Activated T-cell treated with anti-CD3 and anti-CD28 coated beads, Interleukin-2, amount 50 U/mL, for 72 hours (primary cell): ENCODE measurements at places on chromosomes 5 and 9.

DNA sequence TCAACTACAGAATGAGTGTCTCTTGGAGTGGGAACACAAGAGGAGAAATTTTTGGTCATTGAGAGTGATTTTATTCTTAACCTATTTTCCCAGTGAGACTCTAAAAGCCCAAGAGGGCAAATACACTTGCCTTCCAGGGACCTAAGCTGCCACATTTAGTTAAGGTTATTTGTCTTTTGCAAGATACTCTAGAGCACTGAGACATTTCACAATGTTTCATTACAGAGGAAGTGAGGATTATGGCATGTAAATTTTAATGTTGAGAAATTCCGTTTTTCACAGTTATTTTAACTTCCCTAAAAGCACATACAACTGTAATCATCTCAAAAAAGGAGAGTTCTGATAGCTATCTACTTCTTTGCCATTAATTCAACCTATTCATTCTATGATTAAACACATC is 38.7 kb upstream of the RAB3C start:
- H3K36me3 ChIP-seq = no peaks in the 10 kb centered on the region
- H3K27ac ChIP-seq = no peak overlapping the region
- no peak for DNase-seq
- H3K4me1 ChIP-seq = no peaks in the 10 kb centered on the region
- H3K27me3 ChIP-seq = no peaks in the 10 kb centered on the region
- H3K4me3 ChIP-seq = no peak overlapping the region

DNA sequence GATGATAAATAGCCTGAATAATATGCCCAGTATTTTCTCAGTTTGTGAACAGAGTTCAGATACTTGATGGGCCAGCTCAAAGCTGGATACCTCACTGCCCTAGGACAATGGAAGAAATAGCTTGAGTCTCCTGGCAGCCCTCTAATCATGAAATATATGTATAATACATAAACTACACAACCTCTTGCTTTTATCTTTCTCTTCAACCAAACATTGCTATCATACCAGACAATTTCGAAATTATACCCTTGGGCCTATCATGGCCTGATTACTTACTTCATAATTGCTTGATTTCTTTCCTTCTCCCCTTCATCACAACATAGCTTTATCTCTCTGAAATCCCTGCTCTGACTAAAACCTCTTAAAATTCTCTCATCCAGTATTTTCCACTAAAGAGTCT is 1144.9 kb upstream of the C9orf72 start:
- DNase-seq = no peak
- H3K36me3 ChIP-seq = no peaks in the 10 kb centered on the region
- no peaks in the 10 kb centered on the region for H3K4me1 ChIP-seq
- no peaks in the 10 kb centered on the region for H3K27me3 ChIP-seq
- H3K4me3 ChIP-seq = no peak overlapping the region

DNA sequence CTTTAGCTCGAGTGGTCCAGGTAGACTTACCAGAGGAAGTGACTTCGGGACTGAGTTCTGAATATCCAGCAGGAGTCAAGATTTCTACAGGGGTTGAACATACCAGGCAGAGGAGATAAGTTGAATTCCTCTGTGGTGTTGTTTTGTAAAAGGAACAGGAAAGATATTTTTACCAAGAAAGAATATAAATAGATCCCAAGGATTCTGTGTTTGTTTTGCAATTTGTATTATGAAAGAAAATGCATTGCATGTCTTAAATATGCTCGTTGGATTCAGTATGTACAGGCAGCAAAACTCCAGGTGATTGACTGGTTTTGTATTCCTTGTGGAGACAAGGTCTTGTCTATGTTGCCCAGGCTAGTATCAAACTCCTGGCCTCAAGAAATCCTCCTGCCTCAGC is 197.8 kb downstream of the FRMD3 start:
- H3K4me3 ChIP-seq = no peak overlapping the region
- no peaks in the 10 kb centered on the region for H3K27me3 ChIP-seq
- no peak for DNase-seq
- no peaks in the 10 kb centered on the region for H3K4me1 ChIP-seq
- H3K36me3 ChIP-seq = no peaks in the 10 kb centered on the region
- no peak overlapping the region for H3K27ac ChIP-seq

GRCh38 chr9:69023650-69024049 is 9.7 kb upstream of the PRKACG start:
- H3K27ac ChIP-seq = no peak overlapping the region
- no peaks in the 10 kb centered on the region for H3K36me3 ChIP-seq
- peaks cover 25% of the 10 kb centered on the region for H3K4me1 ChIP-seq
- no peak overlapping the region for H3K4me3 ChIP-seq
- no peaks in the 10 kb centered on the region for H3K27me3 ChIP-seq

DNA sequence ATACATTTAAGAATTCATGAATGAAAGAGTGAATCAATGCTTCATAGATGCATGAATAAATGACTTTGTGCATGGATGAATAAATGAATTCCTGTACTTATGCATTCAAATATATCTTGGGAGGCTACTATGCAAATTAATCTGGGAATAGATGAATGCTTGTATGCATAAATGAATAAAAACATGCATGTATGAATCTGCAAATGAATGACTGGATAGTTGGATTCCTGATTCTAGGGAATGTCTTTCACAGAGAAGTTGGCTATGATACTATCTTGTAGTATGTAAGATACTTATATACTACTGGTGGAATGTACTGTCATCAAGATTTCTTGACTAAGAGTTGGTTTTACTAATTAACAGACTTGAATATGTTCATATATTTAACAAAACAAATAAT is 75.3 kb upstream of the ASTN2 start:
- H3K27me3 ChIP-seq = peaks cover 3% of the 10 kb centered on the region
- H3K4me3 ChIP-seq = no peak overlapping the region
- DNase-seq = no peak
- no peak overlapping the region for H3K27ac ChIP-seq

DNA sequence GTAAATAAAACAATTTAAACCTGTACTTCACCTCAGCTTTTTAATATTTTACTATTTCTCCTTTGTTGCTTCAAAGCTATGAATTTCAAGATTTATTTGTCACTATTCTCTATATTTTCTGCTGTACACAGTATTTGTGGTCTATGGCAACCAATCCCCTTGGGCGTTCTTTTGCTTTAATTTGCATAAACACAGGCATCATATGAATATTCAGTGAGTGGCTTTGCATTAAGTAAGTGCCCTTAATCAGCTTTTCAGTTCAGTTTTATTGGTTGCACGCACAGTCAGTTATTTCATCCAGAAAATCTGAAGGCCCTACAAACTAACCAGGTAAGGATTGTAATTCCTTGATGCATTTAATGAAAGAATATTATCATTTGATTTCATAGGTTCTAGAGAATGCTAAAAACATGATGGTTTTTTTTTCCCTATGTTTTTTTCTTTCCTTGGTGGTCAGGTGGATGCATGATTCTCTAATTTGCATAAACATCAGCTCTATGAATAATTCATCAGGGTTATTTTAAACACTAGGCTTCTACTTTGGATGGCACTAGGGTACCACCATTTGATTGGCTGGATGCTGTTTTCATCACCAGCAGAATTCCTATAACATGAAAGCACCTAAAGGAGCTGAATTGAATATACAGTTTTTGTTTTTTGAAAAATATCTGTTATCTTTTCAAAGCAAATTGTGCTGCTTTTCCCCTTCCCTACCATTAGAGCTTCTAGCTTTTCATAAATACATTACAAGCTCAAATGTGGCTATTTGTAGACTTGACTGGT is 249.2 kb upstream of the CCNH start:
- H3K36me3 ChIP-seq = no peaks in the 10 kb centered on the region
- no peaks in the 10 kb centered on the region for H3K4me1 ChIP-seq
- H3K27me3 ChIP-seq = no peaks in the 10 kb centered on the region
- no peak overlapping the region for H3K4me3 ChIP-seq

DNA sequence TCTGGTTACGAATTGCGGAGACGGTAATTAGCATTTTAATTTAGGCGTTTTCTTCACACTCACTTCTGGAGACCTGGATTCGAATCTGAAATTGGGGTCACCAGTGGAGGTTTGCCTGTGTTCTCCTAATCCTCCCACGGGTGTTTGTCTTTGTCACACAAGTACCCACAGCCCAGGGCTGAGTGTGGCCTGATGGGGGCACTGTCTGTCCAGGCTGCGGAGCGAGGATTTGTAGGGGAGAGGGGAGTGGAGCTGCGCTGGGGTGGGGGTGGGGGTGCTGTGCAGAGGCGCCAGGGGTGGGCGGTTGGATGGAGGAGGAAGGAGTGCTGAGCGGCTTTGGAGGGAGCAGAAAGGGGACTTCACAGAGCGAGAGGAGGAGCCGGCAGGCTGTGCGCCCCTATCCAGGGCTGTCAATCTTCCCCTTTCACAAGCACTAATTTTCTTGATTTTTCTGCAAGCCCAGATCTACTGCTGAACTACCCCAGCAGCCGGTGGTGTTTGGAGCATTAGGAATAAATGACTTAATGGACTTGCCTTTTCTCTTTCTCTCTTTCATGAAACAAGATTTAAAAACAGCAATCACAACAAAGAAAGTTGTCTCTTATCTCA is 53.1 kb downstream of the TSPAN17 start:
- DNase-seq = peak; percentile 15
- no peak overlapping the region for H3K27ac ChIP-seq
- no peak overlapping the region for H3K4me3 ChIP-seq
- no peaks in the 10 kb centered on the region for H3K4me1 ChIP-seq
- H3K27me3 ChIP-seq = peaks cover 60% of the 10 kb centered on the region
- H3K36me3 ChIP-seq = no peaks in the 10 kb centered on the region

GRCh38 chr5:134397196-134397595 is 14.5 kb downstream of the CDKN2AIPNL start:
- no peak overlapping the region for H3K4me3 ChIP-seq
- H3K27me3 ChIP-seq = no peaks in the 10 kb centered on the region
- no peak overlapping the region for H3K27ac ChIP-seq
- peaks cover 18% of the 10 kb centered on the region for H3K36me3 ChIP-seq
- H3K4me1 ChIP-seq = peaks cover 2% of the 10 kb centered on the region

DNA sequence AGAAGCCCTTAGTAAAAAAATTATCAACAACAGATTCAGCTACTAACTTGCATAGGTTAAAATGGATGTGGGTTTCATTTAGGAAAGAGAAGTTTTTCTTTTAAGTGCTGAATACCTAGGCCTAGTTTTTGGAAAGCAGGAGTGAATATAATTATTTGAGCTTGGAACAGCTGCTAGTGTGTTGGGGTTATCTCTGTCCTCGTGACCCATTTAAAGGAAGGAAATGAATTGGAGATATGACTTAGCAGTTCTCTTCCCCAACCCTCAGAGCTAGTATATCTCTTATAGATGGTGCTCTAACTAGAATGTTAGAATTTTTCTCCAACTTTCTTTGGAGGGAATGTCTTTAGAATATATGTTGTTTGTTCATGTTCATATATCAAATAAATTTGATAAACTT is 38.6 kb downstream of the ZNF366 start:
- H3K4me3 ChIP-seq = no peak overlapping the region
- H3K36me3 ChIP-seq = no peaks in the 10 kb centered on the region
- H3K27me3 ChIP-seq = peaks cover 50% of the 10 kb centered on the region

- no peak overlapping the region for H3K4me3 ChIP-seq
- DNase-seq = no peak
- H3K27ac ChIP-seq = no peak overlapping the region
- no peaks in the 10 kb centered on the region for H3K27me3 ChIP-seq
These were observed 48.5 kb downstream of the MACROH2A1 start for GRCh38 chr5:135350536-135350935.

- peak; percentile 89 for DNase-seq
- H3K4me1 ChIP-seq = peaks cover 52% of the 10 kb centered on the region
- H3K36me3 ChIP-seq = peaks cover 5% of the 10 kb centered on the region
- peak within 1 kb of the TSS; percentile 89 for H3K27ac ChIP-seq
- peak within 1 kb of the TSS; percentile 97 for H3K4me3 ChIP-seq
These were observed at the start of the genes GBA2 and RGP1 for GRCh38 chr9:35748858-35749514. TSS of gene GBA2 (minus strand) at chr9:35749228. CDS start at chr9:35748704, 524 bp downstream. TSS of gene RGP1 (plus strand) at chr9:35749287. CDS start at chr9:35749756, 469 bp downstream.

- no peaks in the 10 kb centered on the region for H3K4me1 ChIP-seq
- H3K27me3 ChIP-seq = no peaks in the 10 kb centered on the region
- H3K4me3 ChIP-seq = no peak overlapping the region
- no peaks in the 10 kb centered on the region for H3K36me3 ChIP-seq
These were observed 346.5 kb upstream of the ADAMTSL1 start for GRCh38 chr9:18127499-18127875.

GRCh38 chr9:73741316-73741715 is 589.7 kb downstream of the ANXA1 start:
- no peak overlapping the region for H3K27ac ChIP-seq
- no peaks in the 10 kb centered on the region for H3K27me3 ChIP-seq
- no peak overlapping the region for H3K4me3 ChIP-seq
- no peaks in the 10 kb centered on the region for H3K36me3 ChIP-seq
- DNase-seq = no peak

DNA sequence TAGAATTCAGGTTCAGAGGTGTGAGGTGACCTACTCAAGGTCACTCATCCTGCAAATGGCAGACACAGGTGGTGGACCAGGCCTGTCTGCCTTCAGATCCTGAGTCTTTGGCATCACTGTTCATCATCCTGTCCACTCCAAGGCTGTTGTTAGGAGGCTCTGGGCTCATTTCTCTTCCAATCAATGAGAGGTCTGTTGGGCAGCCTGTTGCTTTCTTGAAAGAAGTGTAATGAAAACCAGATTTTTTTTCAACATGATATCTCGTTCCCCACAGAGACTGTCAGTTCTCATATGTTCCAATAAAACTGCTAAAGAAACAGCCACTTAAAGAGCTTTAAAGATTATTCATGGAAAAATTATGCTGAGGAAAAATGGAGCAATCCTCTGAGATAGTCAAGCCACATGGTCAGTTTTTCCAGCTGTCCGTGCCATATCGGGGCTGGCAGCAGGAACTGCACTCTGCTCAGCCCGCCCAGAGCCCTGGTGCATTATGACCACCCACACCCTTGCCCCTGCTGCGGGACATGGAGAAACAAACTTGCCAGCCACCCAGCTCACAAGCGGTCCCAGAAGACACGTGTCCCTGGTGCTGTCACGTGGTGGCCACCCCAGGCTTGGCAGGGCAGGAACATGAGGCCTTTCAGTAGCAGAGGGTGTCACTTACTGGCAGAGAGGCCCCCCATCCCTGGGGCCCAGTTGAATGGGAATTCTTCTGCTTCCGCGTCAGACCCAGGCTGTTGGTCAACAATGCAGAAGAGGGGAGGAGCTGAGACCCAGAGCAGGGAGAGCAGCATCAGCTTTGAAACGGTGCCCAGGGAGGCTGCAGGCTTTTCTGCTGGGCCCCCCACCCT is 63.7 kb upstream of the ANGPTL2 start:
- DNase-seq = no peak
- no peaks in the 10 kb centered on the region for H3K27me3 ChIP-seq
- H3K36me3 ChIP-seq = no peaks in the 10 kb centered on the region
- H3K4me1 ChIP-seq = no peaks in the 10 kb centered on the region
- H3K4me3 ChIP-seq = no peak overlapping the region
- no peak overlapping the region for H3K27ac ChIP-seq
